ENCODE measurements at places on chromosomes 12 and 14. TPM values are rescaled to one million over a fixed set of nuclear protein-coding genes. Genes with fewer than 3 reads are reported as not detected.
A peak's percentile ranks its signal among the peaks of the same experiment; 100 is the strongest.

GRCh38 chr14:73003681-73004080 lies 23.2 kb downstream of the ZFYVE1 start:
- no peak overlapping the region for H3K4me3 ChIP-seq
- no peaks in the 10 kb centered on the region for H3K36me3 ChIP-seq
- H3K4me1 ChIP-seq = no peaks in the 10 kb centered on the region

DNA sequence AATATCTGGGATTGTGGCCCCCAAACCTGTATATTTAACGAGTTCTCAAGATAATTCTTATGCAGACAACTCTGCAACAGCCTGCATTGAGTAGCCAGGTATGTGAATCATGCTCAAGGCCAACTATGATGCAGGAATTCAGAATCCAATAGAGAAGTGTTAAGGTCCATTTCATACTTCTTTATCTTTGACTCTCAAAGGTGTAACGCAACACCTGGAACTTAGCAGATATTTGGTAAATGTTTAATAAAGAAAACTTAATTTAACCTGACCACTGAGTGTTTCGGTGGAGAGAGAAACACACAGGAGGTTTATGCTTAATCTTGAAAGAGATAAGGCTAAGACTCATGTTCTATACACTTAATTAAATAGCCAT lies 156.5 kb upstream of the PLEKHG7 start:
- no peak for DNase-seq
- H3K4me1 ChIP-seq = peaks cover 19% of the 10 kb centered on the region
- H3K27me3 ChIP-seq = no peaks in the 10 kb centered on the region
- no peak overlapping the region for H3K4me3 ChIP-seq

DNA sequence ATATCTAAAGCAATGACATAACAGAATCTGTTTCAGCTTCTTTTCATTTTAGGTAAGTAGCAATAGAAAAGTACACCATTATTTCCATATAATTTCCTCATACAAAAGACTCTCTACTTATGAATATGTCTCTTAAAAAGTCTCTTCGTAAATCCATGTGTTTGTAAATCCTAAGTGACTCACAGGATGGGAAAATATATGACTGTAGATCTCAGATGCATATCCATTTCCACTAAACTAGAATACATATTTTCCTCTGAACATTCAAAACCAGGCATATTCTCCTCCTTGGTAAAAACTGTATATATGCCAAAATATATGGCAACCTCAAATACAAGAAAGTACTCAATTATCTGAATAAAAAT lies 93.6 kb downstream of the TXNDC16 start:
- no peak overlapping the region for H3K4me3 ChIP-seq
- H3K36me3 ChIP-seq = peaks cover 16% of the 10 kb centered on the region
- DNase-seq = no peak
- no peaks in the 10 kb centered on the region for H3K4me1 ChIP-seq

Gene SART3
- 44.2 TPM for total RNA-seq

Gene CHGA
- 5.4 TPM for total RNA-seq

Gene CCDC196
- not detected for total RNA-seq

Gene PTPRQ
- total RNA-seq = 0.25 TPM

- no peak overlapping the region for H3K27ac ChIP-seq
- no peak overlapping the region for H3K4me3 ChIP-seq
- no peak for DNase-seq
These were observed 45.4 kb downstream of the PPP4R3A start for GRCh38 chr14:91464615-91465205.

- DNase-seq = no peak
- no peaks in the 10 kb centered on the region for H3K27me3 ChIP-seq
- H3K27ac ChIP-seq = no peak overlapping the region
- H3K4me1 ChIP-seq = no peaks in the 10 kb centered on the region
- H3K36me3 ChIP-seq = no peaks in the 10 kb centered on the region
These were observed 51.1 kb downstream of the GAS2L3 start for GRCh38 chr12:100624571-100624970.

DNA sequence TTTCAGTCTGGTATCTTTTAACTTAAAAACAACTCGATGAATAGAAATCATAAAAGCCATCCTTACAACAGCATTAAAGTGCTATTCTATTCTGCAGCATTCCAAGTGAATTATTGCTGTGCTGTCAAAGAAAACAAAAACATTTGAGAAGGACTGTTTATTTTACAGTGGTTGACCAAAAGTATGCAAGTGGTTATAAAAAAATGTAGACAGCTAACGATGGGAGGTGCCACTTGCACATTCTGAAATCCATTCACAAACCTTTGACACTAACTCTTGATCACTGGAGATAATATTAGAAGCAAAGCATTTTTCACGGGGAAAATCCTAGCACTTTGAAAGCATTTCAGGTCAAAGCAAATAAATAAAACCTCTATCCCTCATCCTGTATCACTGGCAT lies 55.6 kb downstream of the HMGA2 start:
- no peak for DNase-seq
- peaks cover 16% of the 10 kb centered on the region for H3K4me1 ChIP-seq
- no peak overlapping the region for H3K27ac ChIP-seq
- H3K36me3 ChIP-seq = no peaks in the 10 kb centered on the region
- H3K27me3 ChIP-seq = no peaks in the 10 kb centered on the region

Gene HOXC4
- total RNA-seq = 1.2 TPM

- no peaks in the 10 kb centered on the region for H3K36me3 ChIP-seq
- H3K27me3 ChIP-seq = no peaks in the 10 kb centered on the region
- DNase-seq = peak; percentile 64
- H3K4me1 ChIP-seq = peaks cover 8% of the 10 kb centered on the region
These were observed 6.0 kb downstream of the KRT2 start for GRCh38 chr12:52645982-52646381.

DNA sequence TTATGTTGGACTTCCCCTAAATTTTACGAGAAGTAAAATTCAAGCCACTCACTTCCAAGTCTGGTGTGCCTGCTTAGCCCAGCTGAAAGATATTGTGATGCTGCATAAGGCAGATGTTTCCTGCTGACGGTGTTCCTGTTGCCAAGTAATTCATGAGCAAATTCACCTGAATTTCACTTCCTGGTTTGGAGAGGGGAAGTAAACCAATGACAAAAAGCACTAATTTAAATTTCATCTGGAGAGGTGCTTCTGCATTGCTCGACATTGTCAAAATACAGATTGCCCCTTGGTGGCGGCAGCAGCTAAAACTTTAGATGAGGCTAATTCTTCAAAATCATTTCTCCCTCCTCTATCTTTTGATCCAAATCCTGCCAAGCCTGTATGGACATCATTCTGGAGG lies 281.1 kb downstream of the AACS start:
- no peak overlapping the region for H3K4me3 ChIP-seq
- no peak for DNase-seq
- no peaks in the 10 kb centered on the region for H3K36me3 ChIP-seq
- no peak overlapping the region for H3K27ac ChIP-seq
- no peaks in the 10 kb centered on the region for H3K4me1 ChIP-seq
- H3K27me3 ChIP-seq = no peaks in the 10 kb centered on the region

Gene DDX47
- total RNA-seq = 42.0 TPM

GRCh38 chr12:127263621-127264020 lies 1003.3 kb upstream of the TMEM132C start:
- no peak overlapping the region for H3K4me3 ChIP-seq
- H3K27me3 ChIP-seq = no peaks in the 10 kb centered on the region
- H3K36me3 ChIP-seq = no peaks in the 10 kb centered on the region
- no peaks in the 10 kb centered on the region for H3K4me1 ChIP-seq
- H3K27ac ChIP-seq = no peak overlapping the region
- DNase-seq = no peak

DNA sequence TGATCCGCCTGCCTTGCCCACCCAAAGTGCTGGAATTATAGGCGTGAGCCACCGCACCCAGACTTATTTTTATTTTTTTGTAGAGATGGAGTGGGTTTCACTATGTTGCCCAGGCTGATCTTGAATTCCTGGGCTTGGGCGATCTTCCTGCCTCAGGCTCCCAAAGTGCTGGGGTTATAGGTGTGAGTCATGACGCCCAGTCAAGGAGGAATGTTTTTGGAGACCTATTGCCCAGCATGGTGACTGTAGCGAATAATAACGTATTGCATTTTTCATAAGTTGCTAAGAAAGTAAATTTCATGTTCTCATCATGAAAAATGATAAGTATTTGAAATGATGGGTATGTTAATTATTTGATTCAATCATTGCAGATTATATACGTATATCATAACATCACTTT lies 46.5 kb downstream of the TEAD4 start:
- DNase-seq = no peak
- H3K36me3 ChIP-seq = no peaks in the 10 kb centered on the region
- no peaks in the 10 kb centered on the region for H3K4me1 ChIP-seq
- H3K27ac ChIP-seq = no peak overlapping the region
- no peak overlapping the region for H3K4me3 ChIP-seq

DNA sequence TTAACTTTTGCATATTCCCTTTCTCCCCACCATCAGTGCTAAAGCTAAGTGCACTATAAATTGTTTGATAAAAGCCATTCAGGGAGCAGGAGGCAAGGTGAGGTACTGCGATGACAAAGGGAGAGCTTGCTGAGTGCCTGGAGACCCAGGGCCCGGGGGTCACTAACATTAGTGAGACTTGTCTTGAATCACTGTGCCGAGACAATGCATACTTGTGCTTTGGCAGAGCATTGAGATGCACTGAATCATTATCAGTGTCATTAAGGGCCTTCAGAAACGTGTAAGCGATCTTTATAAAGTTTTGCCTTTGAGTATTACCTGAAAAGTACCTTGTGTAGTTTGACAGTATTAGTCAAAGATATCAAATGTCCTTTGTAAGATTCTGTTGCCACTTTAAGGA lies 447.5 kb downstream of the PCNX1 start:
- peaks cover 15% of the 10 kb centered on the region for H3K4me1 ChIP-seq
- H3K36me3 ChIP-seq = no peaks in the 10 kb centered on the region
- H3K27ac ChIP-seq = no peak overlapping the region
- no peak for DNase-seq
- H3K27me3 ChIP-seq = no peaks in the 10 kb centered on the region

DNA sequence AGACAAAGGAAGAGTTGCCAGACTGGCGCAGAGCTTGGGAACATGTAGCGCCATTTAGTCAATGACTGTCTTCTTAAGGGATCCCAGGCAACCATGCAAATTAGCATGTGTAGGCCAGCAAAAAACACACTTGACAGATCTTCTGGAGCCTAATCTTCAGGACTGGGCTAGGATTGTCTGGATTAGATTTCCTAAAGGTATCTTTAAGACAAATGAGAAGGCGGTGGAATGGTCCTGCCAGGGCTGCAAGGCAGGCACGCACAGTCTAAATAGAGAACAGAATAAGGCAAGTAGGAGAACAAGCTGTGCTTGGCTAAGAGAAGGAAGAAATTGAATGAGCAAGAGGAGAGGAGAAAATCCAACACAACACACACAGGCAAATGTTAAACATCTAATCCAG lies 80.0 kb downstream of the CIT start:
- H3K36me3 ChIP-seq = no peaks in the 10 kb centered on the region
- no peaks in the 10 kb centered on the region for H3K27me3 ChIP-seq
- no peak overlapping the region for H3K27ac ChIP-seq
- H3K4me1 ChIP-seq = no peaks in the 10 kb centered on the region
- H3K4me3 ChIP-seq = no peak overlapping the region
- DNase-seq = no peak

DNA sequence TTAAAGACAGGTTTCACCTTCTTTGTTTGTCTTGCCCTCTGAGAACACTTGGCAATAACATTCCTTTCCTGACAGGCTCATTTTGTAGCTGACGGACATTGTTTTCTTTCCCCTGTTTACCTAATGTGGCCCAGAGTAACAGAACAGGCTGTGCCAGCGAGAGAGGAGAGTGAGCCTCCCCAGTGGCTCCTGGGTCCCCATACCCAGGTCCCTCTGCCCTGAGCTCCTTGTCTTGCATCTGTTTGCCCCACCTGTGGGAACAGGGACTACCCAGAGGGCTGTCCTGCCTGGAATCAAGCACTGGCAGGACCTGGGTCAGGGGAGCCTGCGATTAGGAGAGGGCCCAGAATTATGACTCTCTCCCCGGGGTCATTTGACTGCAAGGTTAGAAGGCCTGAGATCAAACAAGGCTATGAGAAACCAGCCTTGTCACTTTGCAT lies 222.9 kb downstream of the ZFP36L1 start:
- no peak overlapping the region for H3K4me3 ChIP-seq
- H3K27me3 ChIP-seq = no peaks in the 10 kb centered on the region
- no peak for DNase-seq
- peak overlapping the region; percentile 39 for H3K27ac ChIP-seq

DNA sequence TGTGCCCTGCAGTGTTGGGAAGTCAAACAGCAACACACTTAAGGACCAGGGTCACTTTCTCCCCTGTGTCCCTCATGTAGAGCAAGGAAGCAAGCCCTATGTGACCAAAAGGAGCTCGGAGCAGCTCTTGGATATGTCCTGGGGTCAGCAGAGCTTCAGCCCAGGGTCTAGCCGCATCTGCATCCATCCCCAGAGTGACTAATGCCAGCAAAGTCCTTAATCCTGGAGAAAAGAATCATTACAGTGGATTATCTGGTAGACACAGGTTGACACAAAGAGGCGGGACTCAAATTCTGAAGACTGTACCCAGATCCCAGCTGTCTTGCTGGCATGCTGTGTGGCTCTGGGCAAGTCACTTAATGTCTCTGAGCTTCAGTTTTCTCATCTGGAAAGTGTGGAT lies 239.1 kb upstream of the PWP1 start:
- H3K4me3 ChIP-seq = no peak overlapping the region
- no peaks in the 10 kb centered on the region for H3K4me1 ChIP-seq
- no peak for DNase-seq
- no peaks in the 10 kb centered on the region for H3K36me3 ChIP-seq
- H3K27me3 ChIP-seq = no peaks in the 10 kb centered on the region

Data from vagina (tissue), 2 donors.